ENCODE measurements at places on chromosomes 16 and 17.

GRCh38 chr17:72470121-72470705 lies 349.4 kb downstream of the SOX9 start:
- no peak for DNase-seq

GRCh38 chr17:2266045-2266864 lies 37.3 kb downstream of the SMG6 start:
- DNase-seq, result no peak

GRCh38 chr17:50661795-50662391 lies 27.2 kb downstream of the ABCC3 start:
- peak; percentile 89 for DNase-seq

- no peak for DNase-seq
These were observed 32.8 kb downstream of the MMD start for GRCh38 chr17:55388842-55389241.

- DNase-seq, result no peak
These were observed 130.9 kb downstream of the CDH11 start for GRCh38 chr16:64991001-64991400.

- DNase-seq, result no peak
These were observed 63.6 kb downstream of the TNFRSF13B start for GRCh38 chr17:16908273-16908672.

DNA sequence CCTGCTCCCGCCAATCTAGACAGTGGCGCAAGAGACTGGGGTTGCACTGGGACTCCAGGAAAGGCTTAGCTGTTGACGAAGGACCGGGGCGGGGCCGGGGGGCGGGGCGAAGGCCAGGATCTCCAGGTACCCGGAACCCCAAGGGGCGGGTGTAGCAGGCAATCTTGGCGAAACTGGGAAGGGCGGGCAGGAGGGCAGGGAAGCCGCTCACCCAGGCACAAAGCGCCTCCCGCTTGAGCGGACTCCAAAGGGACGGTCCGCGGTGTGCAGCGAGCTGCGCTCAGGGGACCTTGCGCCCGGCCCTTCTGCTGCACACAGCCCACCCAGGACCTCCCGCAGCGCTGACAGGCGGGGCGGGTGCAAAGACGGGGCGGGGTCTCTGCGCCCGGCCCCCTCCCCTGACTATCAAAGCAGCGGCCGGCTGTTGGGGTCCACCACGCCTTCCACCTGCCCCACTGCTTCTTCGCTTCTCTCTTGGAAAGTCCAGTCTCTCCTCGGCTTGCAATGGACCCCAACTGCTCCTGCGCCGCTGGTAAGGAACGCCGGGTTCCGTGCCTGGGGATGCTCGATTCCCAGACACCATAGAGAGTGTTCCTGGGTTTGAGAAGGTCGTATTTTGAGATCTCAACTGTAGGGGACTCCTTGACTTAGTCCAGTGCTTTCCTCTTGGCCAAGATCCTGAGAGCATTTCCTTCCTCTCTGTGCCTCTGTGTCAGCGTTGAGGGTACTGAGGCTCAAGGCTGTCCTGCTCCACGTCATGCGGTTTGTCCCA lies at the start of gene MT1F:
MT1F (plus strand) TSS at position 405 of the 772 bp plus-strand sequence; CDS start at position 505, 100 bp downstream.
- peak; percentile 14 for DNase-seq

- no peak for DNase-seq
These were observed 404 bp downstream of the EMC6 start for GRCh38 chr17:3669085-3669347.

DNA sequence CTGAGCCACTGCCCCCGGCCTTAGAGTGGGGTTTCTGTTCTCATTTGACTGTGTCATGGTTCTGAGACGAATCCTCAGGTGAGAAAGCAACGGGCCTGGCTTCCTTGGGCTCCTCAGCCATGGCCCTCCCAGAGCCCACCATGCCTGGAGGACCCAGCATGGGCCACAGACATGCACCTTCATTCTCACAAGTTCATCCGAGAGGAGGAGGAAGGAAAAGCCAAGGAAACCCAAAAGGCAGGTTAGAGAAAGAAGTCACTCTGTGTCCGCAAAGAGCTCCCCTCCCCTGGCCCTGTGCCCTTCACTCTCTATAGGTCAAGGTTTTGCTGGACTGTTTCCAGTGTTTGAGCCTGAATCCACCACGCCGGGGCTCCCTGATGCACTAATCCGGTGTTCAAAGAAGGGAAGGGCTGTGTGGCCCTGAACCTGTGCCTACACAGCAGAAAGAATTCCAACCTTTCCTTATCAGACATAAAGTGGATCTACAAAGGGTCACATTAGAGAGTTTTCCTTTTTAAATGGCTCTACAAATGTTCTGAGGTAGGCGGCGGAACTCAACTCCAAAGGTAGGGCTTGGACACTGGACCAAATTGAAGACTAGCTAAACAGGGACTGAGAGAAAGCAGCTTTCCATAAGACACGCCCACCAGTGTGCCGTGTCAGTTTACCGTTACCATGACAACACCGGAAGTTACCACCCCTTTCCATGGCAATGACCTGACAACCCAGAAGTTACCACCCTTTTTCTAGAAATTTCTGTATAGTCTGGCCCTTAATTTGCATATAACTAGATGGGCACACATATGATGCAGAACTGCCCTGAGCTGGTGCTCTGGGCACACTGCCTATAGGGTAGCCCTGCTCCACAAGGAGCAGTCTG lies 15.9 kb upstream of the PECAM1 start:
- peak; percentile 44 for DNase-seq

GRCh38 chr16:12323007-12323758 lies 346.6 kb downstream of the SNX29 start:
- no peak for DNase-seq

DNA sequence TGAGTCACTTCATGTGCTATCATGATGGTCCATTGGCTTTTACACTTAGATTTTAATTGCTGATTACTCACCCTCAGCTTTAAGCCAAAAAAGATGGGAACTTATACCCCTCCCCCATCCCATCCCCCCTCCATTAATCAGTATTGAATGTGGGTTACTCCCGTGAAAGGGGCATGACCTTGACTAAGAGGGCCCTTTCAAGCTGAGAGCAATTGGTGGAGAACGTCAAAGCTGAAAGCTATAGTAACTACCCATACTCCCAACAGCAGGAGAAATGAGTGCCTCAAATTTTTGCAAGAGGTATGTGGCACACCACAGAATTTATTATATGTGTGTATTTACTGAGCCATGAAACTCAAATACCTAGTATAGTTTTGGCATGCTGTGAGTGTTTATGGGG lies 99.7 kb upstream of the CDH8 start:
- peak; percentile 84 for DNase-seq

DNA sequence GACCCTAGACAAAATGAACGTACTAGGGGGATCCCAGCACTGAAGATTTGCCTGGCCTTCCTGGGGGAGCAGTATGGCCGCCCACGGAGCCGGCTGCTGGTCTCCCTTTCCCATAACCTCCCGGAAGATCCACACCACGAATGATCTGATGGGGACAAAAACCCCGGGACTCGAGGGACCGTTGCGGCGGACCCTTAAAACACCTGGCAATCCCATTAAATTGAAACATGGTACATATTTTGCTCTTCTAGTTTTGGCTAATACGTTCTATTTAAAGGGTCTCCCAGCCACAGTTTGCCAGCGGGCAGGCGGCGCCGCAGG lies 45.2 kb upstream of the LCMT1 start:
- DNase-seq, result no peak

DNA sequence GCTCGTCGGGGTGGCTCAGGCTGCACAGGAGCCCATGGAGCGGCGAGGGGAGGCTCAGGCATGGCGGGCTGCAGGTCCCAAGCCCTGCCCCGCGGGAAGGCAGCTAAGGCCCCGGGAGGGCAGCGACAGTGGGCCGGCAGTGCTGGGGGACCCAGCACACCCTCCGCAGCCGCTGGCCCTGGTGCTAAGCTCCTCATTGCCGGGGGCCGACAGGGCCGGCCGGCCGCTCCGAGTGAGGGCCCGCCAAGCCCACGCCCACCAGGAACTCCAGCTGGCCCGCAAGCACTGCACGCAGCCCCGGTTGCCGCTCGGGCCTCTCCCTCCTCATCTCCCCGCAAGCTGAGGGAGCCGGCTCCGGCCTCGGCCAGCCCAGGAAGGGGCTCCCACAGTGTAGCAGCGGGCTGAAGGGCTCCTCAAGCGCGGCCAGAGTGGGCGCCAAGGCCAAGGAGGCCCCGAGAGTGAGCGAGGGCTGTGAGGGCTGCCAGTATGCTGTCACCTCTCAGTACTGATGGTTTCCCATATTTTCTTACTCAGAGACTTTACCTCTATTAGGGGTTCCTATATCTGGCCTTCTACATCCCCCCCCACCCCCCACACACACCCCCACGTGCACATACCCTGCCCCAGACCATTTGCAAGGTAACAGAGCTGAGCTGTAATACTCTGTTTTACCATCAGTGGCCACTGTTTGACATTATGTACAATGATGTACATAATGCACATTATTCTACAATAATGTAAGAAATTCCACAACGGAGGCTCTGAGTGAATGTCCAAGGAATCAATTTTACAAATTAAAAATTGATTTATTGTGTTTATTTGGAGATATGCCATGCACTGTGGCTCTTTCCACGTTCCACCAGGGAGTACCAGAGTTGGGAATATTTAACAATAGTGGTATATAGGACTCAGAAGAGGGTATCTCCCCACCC lies 3.7 kb upstream of the VAT1L start:
- no peak for DNase-seq

DNA sequence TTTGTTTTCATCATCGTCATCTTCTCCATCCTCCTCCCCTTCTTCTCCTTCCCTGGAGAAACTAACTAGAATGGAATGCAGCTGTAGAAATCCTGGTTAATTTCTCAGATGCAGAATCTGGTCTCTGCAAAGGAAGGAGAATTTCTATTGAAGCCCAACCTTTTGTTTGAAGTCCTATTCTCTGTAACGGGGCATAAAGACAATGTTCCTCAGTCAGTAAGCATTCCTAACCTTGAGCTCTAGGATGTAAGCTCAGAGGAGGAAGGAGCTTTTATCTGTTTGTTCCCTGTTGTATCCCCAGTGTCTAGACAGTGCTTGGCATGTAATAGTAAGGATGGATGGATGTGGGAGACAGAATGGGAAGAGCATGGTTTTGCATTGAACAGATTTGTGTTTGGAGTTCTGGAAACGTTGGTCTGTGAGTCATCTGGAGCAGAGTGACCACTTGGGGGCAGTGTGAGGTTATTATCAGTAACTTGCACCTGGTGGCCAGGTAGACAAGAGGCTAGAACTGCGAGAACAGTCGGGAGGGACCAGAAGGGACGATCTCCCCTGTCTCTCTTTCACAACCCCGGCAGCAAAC lies 363.7 kb downstream of the SNX29 start:
- peak; percentile 20 for DNase-seq

DNA sequence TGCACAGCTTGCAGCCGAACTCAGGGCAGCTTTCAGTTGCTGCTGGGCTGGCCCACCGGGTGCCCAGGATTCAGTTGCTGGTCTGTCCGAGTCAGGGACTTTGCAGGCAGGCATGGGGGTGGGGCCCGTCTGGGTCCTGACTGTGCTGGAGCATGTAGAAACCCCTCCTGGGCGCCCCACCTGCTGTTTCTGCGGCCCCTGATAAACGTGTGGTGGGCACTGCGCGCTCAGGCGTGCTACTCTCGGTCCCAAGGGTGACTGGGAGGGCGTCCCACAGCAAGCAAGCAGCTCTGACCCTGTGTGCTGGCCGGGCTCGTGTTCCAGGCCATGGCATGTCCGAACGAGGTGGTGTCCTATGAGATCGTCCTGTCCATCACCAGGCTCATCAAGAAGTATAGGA lies 12.6 kb downstream of the TSC2 start:
- DNase-seq, result no peak

GRCh38 chr17:62825182-62825581 lies 17.1 kb upstream of the MARCHF10 start:
- no peak for DNase-seq

- DNase-seq, result peak; percentile 76
These were observed 4.8 kb downstream of the ATP2A3 start for GRCh38 chr17:3959295-3959899.

GRCh38 chr16:79698341-79698753 lies 97.8 kb upstream of the MAF start:
- peak; percentile 63 for DNase-seq

DNA sequence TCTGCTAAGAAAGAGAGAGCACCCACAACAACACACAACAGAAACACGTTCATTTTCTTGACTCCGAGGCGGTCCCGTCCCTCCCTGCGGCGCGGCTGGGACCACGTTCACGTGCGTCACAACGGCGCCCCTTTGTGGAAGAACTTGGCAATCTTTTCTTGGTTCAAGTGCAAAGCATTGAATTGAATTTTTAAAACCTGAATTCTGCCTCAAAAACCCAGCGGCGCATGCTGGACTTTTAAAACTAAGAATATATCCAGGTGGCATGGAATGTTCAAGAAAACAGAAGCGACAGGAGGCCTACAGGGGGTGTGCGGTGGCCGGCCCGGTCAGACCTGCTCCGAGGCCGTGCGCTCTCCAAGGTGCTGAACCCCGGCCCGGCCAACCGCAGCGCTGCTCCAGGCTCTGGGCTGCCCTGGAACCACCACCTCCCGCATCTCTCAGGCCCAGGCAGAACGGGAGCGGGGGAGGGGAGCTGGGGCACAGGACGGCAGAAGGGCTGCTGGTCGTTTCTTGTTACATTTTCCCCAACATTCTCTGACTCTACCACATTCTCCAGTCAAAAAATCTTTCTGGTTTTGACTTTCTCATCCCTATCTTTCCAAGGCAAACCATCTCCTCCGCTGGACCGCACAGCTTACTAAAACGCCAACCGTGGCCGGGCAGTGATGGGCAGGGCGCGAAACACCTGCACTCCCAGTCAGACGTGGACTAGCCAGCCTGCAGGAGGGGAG lies 3.4 kb upstream of the HEXD start:
- DNase-seq, result peak; percentile 73

DNA sequence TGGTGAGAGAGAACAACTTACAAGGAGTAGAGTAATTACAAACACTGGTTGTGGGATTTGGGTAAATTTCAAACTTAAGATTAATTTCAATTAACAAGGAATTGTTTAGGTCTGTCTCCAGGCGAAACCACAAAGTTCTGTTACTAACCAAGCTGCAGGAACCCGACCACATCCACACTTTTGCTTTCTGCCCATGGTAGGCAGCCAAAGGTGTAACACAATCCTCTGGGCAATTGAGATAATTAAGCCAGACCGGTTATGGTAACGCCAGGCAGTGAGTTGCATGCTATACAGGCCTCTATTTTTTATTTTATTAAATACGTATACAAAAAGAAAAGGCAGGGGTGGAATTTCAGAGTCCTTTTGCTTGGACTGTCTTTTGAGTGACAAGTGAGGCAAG lies 12.0 kb downstream of the KCNJ2 start:
- DNase-seq, result no peak

GRCh38 chr16:68313116-68313515 lies 2.3 kb downstream of the PRMT7 start:
- no peak for DNase-seq

GRCh38 chr16:52512297-52512987 lies 34.5 kb downstream of the TOX3 start:
- no peak for DNase-seq
